ENCODE measurements at places on chromosomes 4 and X.
A peak's percentile ranks its signal among the peaks of the same experiment; 100 is the strongest.

DNA sequence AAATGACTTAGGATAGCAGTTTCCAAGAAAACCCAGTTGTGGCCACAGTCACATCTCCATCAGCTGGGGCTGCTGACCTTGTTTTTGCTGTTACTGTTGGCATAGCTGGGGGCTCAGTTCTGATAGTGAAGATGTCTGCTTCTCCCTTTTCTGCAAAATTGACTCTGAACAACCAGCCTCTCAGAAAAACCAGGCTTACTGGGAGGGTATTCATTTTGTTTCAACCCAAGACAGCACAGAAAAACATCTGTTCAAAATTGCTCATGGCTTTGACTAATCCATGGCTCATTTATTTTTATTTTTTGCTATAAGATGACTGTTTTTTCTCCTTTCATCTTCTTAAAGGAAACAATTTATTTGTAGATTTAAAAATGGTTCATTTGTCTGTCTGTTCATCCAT is 53.1 kb downstream of the RASL11B start:
- DNase-seq, result no peak

DNA sequence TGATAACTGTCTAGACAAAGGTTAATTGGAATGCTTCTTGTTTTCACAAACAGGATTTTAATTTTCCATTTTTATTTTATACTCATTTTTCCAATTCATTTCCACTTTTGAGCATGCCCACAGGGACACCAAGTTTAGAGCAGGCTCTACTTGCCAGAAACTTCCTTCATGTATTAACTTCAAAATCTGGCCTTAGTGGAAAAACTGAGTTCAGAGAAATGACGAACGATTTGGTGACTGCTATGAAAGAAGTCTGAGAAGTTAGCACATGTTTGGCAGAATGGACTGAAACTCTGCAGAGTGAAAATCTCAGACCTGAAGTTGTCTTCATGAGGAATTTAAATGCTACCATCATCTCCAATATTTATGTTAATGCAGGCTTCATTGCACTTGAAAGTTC is 214.1 kb downstream of the THOC2 start:
- no peak for DNase-seq

GRCh38 chr4:100509386-100509785 is 8.4 kb downstream of the EMCN start:
- no peak for DNase-seq

DNA sequence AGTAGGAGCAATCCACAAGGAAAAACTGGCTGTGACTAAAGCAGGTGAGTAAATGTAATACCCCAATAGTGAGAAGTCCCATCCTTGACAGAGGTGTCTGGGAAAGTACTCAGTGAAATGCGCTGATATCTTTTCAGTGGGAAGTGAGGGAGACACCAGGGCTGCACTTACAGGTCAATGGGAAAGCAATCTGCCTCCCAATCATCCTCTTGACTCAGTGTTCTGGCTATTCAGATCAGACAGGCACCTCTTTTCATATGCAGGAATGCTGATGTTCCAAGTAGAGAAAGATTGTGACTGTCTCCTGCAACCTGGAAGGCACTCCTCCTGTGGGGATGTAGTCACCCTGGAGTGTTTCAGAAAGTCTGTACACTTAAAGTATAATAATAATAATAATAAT is 39.9 kb upstream of the SPIN2A start:
- no peak for DNase-seq

DNA sequence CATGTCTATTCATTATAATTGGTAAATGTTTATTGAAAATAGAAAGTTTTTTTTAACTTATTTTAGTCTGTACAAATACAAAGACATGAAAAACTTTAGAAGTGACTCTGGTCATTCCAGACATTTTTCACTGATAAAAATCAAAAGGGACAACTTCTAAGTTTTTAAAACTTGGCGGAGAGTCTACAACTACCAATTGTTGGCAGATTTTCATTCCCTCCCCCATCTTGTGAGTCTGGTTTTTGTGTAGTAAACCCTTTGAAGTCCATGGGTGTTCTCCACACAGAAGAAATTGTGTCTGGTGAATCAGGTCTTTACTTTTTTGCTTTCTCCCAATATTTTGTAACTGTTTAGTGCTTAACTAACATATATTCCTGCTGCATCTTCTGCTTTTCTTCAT is 336.5 kb downstream of the PDGFC start:
- no peak for DNase-seq

DNA sequence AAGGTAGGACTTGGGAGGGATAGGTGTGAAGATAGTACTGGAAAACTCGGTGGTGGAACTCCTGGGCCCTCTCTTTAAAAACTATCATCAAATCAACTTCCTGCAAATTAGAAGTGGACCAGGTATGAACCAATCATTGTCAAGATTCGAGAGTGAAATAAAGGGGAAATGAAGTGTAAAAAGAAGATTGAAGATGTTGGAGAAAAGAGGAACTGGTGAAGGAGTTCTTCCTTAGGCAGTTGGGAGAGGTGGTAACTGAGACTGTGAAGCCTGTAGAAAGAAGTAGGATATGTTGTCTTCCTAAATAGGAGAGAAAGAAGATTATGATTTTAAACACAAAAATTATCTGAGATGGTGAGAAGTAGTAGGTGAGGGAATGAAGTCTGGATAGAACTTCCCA is 212.2 kb downstream of the PPP1R2C start:
- DNase-seq, result no peak

DNA sequence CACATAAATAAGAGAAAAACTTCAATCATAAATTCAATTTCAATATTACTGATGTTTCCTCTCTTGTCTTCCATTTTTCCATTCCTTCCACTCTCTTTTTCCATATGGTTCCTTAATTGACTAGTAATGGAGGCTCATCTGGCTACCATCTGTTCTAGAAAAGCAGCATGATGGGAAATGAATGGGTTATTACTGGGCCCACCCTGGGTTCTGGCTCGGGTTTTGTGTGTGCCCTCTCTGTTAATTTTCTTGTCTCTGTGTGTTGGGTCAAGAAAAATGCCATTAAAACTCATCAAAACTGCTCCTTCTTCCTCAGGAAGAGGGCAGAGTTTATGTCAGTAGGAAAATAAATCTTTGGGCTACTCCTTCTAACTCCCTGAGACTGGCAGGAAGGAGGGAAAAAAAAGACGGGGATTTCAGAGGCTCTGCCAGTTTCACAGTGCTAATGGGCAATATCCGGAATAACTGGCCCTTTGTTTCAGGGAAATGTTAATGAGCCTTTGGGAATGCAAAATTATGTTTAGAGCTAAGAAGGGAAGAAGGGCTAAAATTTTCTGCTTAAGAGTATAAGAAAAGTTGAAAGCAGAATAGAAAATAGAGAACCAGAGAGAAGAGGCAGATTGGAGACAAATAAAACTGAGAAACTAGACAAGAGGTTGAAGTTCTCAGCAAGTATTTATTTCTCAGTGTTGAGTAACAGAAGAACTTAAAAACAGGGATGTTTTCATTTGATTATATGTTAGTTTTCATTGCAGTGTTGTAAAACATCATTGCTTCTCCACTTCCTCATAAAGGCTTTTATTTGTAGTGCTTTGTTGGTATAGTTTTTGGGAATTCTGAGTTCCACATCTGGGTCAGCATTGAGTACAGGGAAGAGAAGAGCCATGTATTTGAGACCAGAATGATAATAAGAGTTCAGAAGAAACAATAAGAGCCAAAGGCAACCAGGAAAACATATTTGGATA is 19.7 kb downstream of the GABRB1 start:
- DNase-seq, result no peak

- peak; percentile 73 for DNase-seq
These were observed 8.8 kb upstream of the MGST2 start for GRCh38 chr4:139656614-139657486.

- DNase-seq, result no peak
These were observed 368.7 kb upstream of the FAM241A start for GRCh38 chr4:111776561-111776960.

DNA sequence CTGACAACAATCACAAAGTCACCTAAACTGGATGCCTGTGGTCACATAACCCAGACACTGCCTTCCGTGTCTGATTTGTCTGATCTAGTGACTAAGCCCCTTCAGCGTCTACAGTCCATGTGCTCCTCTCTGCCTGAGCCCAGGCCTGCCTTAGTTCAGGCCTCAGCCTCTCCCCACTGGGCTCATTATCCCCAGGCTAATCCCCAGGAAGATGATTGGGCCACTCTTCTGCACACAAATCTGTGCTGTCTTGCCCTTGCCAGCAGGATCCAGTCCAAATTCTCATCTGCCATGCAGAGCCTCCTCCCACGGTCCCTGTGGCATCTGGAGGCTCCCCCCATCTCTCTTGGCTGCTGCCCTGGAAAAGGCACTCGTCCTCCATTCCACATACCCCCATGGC is 96.5 kb downstream of the SLC2A9 start:
- peak; percentile 91 for DNase-seq

GRCh38 chr4:85682391-85682790 is 207.4 kb downstream of the ARHGAP24 start:
- DNase-seq, result no peak

- DNase-seq, result peak; percentile 13
These were observed 3.7 kb upstream of the BEX4 start for GRCh38 chrX:103211012-103211715.

DNA sequence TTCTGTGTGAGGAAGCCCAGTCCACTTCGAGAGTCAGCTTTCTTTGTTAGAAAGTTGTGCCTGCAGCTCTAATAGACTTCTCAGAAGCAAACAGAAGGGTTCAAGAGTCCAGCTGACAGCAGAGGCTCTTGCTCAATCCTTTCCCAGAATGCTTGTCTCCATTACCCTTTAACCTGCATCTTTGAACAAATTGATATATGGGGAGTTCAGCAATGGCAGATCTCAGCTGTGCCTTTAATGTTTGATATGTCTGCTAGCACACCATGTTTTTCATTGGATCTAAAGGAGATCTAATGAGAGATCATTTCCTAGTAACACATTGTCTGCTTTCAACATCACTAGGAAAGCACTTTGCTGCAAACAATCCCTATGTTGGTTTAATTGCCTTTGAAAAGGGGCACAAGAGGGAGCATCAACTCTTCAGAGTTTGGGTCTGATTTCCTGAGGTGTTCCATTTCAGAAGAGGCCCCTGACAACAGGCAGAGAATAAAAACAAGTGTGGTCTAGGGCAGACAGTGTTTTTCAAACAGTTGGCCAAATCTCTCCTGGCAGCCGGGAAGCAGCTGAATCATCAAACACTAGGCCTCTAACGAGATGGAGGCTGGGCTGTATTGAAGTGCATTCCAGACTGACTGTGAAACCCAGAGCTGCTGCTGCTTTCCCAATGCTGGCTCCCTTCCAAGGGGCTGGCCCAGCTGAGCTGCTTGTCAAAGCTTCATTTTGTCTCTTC is 55.5 kb downstream of the LUZP4 start:
- peak; percentile 85 for DNase-seq
